Choroid plexus epithelial cell (primary cell): ENCODE measurements at places on chromosomes 1 and 21.

DNA sequence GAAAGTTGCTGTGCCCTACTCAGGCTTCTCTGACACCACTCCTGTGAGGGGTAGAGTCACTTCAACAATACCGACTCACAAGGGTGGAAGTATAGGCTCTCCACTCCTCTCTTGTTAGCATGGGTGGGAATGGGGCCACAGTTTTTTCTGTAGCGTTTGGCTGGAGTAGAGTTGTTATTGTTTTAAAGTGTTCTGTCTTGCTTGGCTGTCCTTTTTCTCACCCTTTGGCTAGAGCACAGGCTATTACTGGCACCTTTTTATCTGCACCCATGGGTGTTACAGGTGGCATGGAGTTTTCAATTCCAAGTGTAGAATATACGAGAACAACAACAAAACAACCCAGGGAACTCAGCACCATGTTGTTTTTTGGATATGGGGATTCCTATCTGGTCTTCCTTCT is 74.3 kb upstream of the CD5L start:
- DNase-seq = no peak

DNA sequence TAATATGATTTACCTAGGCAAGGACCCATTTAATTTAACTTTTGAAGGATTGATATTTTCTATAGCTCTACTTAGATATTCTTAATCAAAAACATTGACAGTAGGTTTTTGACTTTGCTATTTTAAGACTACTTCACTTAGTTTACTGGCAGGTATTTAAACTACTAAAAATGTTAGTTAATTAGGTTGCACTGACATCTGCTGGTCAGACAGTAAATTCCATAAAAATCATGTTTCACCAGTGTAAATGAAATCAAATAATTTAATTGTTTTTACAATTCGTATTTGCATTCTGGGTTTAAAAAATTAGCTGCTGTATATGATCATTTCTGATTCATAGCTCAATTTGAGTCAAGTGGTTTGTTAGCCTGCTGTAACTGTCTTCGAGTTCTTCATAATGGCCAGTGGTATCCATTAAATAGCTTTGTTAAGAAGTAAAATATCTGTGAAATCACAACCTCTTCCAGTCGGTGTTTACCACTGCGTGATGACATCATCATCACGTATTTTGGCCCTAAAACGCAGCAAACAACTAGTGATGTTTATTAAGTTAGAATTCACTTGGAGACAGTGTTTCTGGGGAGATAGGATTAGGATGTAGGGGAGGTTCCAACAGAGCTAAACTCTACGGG is 26.2 kb downstream of the EXTL2 start:
- DNase-seq = peak; percentile 80

DNA sequence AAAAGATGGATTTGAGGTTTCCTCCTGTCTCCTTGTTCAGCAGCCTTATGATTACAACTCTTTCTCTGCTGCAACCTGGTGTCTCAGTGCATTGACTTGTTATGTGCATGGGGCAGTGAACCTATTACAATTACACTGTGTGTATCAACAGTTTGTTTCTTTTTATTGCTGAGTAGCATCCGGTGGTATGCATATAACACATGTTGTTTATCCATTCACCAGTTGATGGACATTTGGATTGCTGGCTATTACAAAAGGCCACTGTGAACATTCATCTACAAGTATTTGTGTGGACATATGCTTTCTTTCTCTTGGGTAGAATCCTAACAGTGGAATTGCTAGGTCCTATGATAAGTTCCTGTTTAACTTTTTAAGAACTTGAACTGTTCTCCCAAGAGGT is 65.9 kb downstream of the FMO4 start:
- no peak for DNase-seq

DNA sequence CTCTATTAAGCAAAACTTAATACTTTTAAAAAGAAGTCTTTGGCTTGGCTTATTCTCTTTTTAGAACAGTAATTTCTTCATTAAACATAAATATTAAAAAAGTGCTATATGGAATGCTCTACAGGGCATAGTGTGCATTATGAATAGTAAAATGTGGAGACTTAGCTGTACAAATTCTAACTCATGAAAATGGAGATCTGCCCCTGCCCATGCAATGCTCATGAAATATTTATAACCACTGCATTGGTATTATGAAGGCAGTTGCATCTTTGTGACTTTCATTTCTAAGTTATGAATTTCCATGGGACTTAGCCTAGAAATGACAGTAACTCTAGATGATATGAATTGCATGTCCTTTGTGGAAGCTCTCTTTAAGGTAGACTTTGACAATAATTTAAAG is 586.0 kb downstream of the PTBP2 start:
- DNase-seq = no peak

DNA sequence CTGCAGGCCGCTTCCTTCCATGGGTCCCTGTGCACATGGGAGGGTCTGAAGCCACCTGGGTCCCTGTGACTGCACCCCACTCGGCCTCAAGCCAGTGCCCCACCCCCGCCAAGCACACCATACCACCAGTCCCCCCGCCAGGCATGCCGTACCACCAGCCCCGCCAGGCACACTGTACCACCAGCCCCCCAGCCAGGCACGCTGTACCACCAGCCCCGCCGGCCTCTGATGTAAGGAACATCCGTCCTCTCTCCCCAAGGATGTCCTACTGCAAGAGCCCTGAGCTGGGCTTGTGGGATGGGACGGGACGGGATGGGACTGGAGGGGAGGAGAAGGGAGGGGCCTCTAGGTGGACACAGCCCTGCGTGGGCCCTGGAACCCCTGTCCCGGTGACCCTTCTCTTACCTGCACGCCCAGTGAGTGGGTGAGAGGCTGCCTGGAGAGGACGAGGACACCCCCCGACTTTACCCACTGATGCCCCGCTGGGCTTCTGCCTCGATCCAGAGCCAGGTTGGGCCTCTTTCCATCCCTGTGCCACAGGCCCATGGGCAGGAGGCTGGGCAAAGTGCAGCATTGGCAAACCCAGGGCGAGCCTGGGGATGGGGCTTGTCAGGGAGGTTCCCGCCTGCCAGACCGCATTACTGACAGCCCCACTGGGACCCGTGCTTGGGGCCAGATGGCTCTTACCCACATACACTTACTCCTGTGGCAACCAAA is 40.8 kb upstream of the COL6A1 start:
- no peak for DNase-seq

GRCh38 chr1:43786201-43786958 is 79.0 kb downstream of the ST3GAL3 start:
- DNase-seq = peak; percentile 60

DNA sequence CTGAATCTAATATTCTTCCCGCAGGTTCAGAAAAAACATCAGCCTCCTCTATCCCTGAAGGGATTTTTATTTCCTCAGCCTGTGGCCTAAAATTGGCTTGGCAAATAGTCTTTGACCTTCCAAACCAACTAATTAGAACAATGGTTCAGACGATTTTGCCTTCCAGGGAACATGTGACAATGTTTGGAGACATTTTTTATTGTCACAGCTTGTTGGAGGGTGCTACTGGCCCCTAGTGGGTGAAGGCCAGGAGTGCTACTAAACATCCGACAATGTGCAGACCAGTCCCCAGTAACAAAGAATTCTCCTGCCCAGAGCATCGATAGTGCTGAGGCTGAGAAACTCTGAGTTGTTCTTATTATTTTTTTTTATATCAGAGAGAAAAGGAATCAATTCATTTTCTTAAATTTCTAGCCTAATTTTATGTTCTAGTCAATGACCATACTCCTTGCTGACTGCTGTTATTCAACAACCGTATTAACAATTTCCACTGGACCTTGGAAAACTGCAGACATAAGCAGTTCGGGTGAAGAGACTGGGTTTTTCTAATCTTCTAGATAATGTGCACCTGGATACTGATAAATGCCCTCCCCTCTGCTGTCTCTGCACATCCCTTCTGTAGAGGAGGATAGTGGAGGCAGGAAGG is 280.7 kb downstream of the LMX1A start:
- DNase-seq = peak; percentile 60

DNA sequence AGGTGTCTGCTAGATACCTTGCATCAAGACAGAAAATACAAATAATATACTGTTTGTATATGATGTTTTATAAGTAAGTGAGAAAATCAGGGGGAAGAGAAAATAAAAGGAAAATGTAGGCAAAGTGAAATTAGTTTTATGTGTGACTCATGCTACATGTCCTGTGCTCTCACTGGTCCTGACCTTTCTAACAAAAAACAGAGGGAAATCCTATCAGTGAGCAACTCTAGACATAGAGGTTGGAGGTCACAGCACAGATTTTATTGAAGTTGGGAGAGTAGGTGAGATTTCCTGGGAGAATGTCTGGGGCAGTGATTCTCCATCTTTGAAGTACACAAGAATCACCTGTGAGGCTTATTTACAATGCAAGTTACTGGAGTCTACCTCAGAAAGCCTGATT is 9.5 kb downstream of the SCCPDH start:
- peak; percentile 6 for DNase-seq

DNA sequence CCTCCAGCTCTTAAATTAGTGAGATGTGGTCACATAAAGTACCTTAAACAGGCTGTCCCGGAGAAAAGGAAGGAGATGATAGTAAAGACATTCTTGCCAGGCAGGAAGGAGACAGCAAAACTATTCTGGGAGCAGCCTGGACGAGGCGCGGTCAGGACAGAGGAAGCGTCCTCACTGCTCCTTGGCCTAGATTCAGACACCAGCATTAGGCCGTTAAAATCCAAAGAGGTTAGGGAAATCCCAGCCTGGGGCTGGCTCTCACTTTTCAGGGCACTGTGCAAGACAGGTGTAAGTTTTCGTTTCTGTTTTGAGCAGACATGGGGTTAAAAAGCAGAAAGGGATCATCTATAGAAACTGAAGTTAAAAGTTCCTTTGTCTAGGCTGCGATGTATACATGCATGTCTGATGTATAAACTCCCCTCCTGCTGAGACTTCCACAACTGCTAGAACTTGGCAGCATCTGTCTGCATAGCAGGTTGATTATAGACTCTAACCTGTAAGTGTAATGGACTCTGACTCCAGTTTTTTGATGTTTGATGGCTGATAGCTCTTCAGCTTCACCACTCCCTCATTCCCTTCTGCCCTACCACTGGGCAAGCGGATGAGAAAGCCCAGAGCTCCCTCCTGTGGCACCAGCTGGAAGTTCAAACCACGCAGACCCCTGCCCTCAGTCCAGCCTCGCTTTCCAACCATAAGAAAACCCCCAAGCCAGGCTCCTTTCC is 21.5 kb downstream of the STPG1 start:
- peak; percentile 74 for DNase-seq

GRCh38 chr1:34129630-34130029 is 35.4 kb downstream of the CSMD2 start:
- no peak for DNase-seq

- DNase-seq = no peak
These were observed 40.2 kb downstream of the ATP1B1 start for GRCh38 chr1:169146576-169147214.

GRCh38 chr1:236353813-236354212 is 40.3 kb upstream of the EDARADD start:
- DNase-seq = no peak

GRCh38 chr1:222331765-222332164 is 216.1 kb downstream of the HHIPL2 start:
- no peak for DNase-seq

- no peak for DNase-seq
These were observed 500 bp downstream of the FAM20B start for GRCh38 chr1:179025975-179026812.

GRCh38 chr21:44382536-44382935 is 29.1 kb downstream of the TRPM2 start:
- no peak for DNase-seq

DNA sequence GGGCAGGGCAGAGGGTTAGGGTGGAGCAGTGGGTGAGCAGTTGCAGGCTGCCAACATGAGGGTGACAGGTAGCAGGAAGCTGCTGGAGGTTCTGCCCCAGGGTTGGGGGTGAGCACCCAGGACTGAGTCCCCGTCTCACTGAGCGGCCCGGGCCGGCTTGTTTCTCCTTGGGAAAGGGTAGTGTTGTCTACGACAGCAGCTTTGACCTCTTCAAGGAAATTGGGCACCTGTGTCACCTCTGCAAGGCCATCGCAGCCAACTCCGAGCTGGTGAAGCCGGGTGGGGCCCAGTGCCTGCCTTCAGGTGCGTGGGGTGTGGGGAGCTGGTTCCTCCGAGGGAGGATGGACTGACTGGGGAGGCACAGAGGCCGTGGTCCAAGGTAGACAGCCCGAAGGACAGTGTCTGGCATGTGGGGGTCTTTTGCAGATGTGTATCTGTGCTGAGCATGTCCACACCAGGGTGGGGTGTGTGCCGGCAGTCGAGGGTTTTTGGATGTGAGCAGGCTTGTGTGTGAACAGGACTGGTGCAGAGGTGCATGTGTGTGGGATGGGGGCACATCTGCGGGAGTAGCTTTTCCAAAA is 51.9 kb downstream of the DISP3 start:
- no peak for DNase-seq

GRCh38 chr1:19360843-19361610 is 48.9 kb downstream of the SLC66A1 start:
- no peak for DNase-seq

- no peak for DNase-seq
These were observed 5.1 kb upstream of the SLAMF7 start for GRCh38 chr1:160733898-160734297.

DNA sequence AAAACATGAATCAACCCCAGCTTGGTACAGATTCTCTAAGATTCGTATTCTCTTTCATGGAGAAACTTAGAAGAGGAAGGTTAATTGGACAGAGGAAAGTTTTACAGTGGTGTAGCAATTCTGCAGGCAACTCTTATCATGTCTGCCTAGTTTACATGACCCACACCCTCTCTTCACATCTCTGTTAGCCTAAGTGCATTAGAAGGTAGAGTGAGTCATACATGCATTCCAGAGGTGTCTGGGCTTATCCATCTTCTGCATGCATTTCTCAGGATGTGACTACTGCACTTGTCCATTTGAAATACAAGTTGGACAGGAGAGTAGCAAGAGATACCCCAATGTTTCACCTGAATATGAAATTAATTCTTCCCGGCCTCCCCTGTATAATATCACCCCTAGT is 578.4 kb upstream of the NCAM2 start:
- DNase-seq = no peak
